ENCODE measurements at places on chromosomes 5 and 9.
A peak's percentile ranks its signal among the peaks of the same experiment; 100 is the strongest.

DNA sequence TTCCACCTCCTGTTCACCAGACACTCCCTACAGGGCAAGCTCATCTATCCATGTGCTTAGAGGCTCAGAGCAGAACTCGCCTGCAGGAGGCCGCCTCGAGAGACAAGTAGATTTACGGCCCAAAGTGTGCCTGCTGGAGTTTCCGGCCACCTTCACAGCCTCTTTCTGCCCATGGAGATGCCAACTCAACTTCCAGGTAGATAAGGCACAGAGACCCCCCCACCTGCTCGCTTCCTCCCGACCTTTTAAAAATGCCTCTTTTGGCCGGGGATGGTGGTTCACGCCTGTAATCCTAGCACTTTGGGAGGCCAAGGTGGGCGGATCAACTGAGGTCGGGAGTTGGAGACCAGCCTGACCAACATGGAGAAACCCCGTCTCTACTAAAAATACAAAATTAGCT lies 46.6 kb downstream of the EXD3 start:
- DNase-seq, result no peak

DNA sequence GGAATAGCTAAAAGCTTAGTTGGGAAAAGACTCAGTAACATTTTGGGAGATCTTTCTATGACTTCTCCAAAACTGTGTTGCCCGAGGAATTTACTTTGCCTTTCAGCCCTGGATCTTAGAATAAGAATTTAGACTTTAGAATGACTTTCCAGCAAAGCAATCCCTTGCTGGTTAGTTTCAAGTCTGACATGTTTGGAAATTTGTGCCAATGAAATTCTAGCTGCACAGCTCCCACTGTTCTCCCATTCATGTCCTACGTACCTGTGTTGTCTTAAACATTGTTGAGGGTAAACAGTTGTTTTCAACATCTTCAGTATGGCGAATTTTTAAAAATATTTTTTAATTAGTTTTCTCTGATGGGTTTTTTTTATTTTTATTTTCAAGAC lies 111.4 kb downstream of the CCDC192 start:
- DNase-seq, result no peak

DNA sequence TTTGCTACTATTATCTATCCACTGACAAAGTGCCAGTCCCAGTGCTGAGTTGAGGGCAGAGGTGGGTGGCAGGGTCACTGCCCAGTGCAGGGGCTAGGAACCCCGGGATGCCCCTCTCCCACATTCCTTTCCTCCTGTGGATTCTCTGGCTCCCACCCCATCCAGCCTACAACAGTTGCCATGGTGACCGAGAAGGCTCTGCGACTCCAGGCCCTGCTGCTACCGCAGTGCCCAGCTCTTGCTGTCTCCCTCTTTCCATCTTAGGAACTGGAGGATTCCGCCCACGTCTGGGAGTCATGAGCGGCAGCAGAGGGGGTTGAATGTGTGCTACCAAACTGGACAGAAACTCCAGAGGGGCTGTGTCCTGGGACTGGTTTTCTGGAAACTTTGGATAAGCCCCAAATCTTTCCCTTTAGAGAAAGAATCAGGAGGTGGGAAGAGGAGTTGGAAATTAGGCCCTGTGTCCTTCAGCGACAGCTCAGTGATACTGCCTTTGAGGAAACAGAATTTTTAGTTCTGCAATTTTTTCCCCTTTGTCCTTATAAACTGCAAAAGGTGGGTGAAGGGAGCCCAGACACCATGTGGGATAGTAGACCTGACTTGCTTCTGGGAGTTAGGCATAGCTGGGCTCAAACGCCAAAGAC lies 20.7 kb upstream of the C5orf47 start:
- DNase-seq, result no peak

DNA sequence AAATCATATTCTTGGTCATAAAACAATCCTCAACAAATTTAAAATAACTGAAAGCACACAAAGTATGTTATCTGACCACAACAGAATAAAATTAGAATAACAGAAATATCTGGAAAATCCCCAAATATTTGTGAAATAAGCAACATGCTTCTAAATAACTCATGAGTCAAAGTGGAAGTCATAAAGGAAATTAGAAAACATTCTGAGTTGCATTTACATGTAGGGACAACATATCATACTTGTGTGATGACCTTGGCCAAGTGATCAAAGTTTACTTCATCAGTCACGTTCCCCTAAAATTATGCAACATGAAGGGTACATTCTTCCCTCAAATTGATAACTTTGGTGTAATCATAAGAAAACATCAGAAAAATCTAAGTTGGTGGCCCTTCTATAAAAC lies 64.7 kb downstream of the CSF2 start:
- no peak for DNase-seq

GRCh38 chr9:117704597-117704996 lies 394 bp downstream of the TLR4 start:
- no peak for DNase-seq

GRCh38 chr9:80020056-80020455 lies 448.3 kb downstream of the TLE4 start:
- DNase-seq, result no peak

- DNase-seq, result no peak
Observed at GRCh38 chr9:132423503-132423902, 13.5 kb downstream of the CFAP77 start.

DNA sequence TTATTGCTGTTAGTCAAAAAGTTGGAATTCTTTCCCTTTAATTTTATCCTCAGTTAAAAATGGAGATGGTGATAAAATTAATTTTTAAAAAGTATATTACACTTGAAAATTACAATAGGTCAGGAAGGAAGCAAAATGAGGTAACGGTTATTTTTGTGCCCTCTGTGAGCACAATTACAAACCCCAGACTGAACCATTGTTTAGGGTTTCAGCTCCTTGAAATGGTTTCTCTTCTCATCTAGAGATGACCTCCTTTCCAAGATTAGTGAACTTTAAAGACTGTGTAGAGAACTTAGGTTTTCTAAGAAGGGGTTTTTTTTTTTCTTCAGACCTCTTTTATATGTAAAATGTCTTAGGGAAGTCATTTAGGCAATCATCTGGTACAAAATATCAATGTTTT lies 126.2 kb upstream of the CHD1 start:
- no peak for DNase-seq

- DNase-seq, result no peak
Observed at GRCh38 chr9:4569101-4569500, 78.8 kb downstream of the SLC1A1 start.

- no peak for DNase-seq
Observed at GRCh38 chr5:168417731-168418429, 68.4 kb upstream of the RARS1 start.

DNA sequence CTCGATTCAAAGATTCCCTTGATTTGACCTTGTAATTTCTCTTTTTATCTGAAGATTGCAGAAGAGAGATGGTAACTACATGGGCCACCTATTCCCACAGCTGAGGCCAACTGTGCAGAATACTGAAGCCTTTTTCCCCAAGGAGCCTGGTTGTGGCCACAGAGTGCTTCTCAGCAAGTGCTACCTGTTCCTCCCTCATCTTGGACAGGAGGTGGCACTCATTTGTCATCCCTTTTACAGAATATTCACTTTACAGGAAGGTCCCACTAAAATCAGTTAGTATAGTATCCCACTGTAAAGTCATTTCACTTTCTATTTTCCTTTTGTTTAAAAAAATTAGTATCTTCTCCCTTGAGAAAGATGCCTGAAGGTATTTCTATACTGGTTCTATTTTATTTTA lies 346.4 kb downstream of the ARL15 start:
- no peak for DNase-seq

- DNase-seq, result peak; percentile 57
Observed at GRCh38 chr9:134626571-134627416, 14.8 kb upstream of the COL5A1 start.

- DNase-seq, result no peak
Observed at GRCh38 chr5:136732751-136733150, 367.4 kb upstream of the TRPC7 start.

DNA sequence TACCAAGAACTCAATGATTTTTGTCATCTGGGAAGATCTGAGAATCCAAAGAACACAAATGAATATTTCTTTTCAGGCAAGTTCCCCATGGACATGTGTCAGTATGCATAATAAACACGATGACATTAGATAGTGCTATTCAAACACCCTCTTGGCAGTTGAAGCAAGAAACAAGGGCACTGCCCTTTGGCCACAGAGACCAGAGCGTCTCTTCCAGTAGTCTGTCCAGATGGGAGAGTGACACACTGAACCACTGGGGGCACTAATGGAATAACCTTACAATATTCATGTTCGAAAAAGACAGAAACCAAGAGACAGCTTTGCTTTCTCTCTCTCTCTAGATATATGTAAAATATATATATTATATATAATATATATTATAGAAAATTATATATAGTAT lies 301.9 kb downstream of the CTNND2 start:
- DNase-seq, result no peak

DNA sequence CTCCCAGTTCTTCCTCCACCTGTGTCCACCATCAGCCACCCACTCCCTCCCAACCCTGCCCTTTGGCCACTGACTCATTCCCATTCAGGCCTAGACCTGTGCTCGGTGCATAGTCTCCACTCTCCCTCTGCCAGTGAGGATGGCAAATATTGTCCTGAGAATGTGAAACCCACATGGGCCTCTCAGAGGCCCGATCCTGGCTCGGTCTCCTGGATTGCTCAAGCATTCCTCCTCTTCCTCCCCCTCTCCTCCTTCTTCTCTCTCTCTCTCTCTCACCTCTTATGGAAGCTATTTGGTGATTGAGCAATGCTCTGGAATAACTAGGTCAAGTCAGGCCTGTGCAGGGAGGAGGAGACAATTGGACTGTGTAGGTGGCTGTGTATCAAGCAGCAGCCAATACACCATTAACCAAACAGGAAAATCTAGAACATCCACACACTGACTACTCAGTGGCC lies 99.9 kb downstream of the KLF4 start:
- peak; percentile 74 for DNase-seq

GRCh38 chr5:38906503-38906902 lies 60.7 kb downstream of the OSMR start:
- no peak for DNase-seq

GRCh38 chr5:134604908-134605307 lies 27.7 kb downstream of the SAR1B start:
- no peak for DNase-seq

- no peak for DNase-seq
Observed at GRCh38 chr5:68333649-68334552, 118.3 kb downstream of the PIK3R1 start.

DNA sequence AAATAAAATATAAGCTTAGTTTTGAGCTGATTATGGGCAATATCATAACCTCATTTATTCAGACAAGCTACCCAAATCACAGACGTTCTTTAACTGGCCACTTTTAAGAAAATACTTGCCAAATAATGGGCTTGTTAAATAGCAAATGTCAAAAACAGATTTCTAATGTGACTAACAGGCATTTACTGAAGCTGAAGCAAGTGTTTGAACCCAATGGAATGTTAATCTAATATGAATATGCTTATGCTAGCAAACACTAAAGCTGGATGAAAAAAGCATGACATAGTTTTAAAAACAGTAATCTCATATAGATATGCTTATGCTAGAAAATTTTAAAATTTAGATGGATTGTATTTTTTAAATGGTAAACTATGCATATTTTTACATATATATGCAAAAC lies 411.6 kb upstream of the PTGER4 start:
- DNase-seq, result no peak

DNA sequence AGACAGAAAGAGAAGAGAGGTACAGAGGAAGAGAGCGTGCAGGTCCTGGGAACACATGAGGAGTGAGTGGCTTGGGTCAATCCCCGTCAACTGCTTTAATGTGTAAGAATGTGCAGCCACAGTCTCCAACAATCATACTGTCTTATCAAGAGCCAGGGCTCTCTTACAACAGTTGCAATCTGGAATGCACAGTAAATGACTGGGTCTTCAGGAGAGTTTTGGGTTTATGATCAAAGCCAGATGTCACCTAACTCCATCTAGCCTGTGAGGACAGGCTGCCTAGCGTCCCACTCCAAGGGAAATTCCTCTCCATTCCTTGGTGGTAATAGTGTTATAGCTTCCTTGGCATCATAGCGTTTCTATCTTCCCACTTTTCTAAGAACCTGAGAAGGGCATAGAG lies 75.0 kb upstream of the TRIO start:
- no peak for DNase-seq

DNA sequence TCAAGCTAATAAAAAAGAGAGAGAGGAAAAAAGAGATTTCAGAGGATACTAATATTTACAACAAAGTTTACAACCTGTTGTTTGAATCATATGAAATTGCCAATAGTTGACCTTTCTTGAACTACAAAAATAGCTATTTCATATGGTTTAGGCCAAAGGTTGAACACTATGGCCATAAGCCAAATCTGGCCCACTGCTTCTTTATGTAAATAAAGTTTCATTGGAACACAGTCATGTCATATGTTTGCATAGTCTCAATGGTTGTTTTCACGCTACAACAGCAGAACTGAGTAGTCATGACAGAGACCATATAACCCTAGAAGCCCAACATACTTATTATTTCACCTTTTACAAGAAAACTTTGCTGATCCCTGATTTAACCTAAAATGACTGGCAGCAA lies 20.9 kb downstream of the SEMA5A start:
- no peak for DNase-seq

GRCh38 chr5:34914671-34915138 lies 599 bp downstream of the RAD1 start:
- DNase-seq, result peak; percentile 31

GRCh38 chr5:172905346-172906140 lies 53.7 kb upstream of the RPL26L1 start:
- DNase-seq, result no peak

- no peak for DNase-seq
Observed at GRCh38 chr5:158884827-158885518, 214.7 kb downstream of the EBF1 start.

GRCh38 chr5:7904170-7904569 lies 35.2 kb downstream of the MTRR start:
- DNase-seq, result no peak

GRCh38 chr5:84303315-84303714 lies 81.4 kb downstream of the EDIL3 start:
- DNase-seq, result no peak

DNA sequence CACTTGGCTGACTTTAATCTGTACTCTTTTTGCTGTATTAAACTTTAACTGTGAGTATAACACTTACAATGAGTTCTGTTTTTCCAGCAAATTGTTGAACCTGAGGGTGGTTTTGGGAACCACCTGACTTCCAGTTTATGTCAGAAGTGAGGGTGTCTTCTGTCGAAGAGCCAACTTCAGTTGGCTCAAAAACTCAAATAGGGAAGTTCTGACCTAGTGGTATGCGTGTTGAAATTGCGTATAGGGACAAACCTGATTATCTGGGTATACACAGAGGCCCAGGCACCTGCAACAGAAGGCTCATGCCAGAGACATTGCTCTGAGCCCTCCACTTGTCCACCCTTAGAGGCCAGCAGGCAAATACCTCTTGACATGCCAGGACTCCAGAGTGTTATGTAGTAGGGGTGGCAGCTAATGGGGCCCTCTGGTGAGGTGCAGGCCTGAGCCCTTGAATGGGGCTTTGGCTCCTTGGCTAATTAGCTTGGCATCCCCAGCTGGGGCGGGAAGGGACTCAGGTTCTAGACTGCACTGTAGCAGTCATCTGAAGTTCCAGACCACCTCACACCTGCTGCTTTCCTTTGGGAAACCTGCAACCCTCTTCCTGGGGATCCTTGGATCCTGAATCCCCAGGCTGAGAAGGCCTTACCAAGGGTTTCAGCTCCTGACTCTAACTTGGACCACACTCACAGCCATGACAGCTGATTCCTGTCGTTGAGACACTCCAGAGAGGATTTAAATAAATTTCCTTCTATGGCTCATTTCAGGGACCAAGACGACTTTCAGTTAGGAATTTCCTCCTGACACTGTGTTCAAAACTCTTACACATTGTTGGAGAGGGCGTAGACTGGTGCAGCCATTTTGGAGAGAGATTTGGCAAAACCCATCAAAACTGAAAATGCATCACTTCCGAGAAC lies 189.6 kb downstream of the HSPA4 start:
- DNase-seq, result no peak

All from tibial artery (tissue), 4 donors.